ENCODE measurements at places on chromosomes 7 and 10.

GRCh38 chr10:33897291-33897752, 562.9 kb upstream of the NRP1 start:
- no peak for DNase-seq

GRCh38 chr10:111347386-111348013, 270.7 kb downstream of the ADRA2A start:
- DNase-seq = no peak

DNA sequence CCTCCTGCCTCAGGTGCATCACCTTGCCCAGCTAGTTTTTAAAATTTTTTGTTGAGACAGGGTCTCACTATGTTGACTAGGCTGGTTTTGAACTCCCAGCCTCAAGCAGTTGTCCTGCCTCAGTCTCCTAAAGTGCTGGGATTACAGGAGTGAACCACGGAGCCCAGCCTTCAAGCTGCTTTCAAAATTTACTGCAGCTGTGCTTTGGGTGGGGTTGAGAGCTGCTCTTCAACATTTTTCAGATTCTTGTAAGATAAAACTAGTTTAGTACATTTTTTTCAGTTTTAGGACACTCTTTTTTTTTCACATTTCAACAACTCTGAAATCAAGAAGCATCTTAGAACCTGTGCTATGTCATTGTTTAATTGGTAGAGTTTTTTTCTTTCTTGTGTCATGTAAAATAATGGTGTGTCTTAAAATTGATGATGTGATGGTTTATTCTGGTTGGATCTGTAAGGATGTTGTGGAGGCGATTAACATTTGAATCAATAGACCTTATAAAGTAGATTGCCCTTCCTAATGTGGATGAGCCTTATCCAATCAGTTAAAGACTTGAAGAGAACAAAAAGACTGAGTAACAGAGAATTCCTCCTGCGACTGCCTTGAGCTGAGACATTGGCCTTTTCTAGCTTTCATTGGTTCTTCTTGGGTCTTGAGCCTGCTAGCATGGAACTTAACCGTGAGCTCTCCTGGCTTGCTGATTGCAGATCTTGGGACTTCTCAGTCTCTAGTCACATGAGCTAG, 13.5 kb downstream of the PLEKHA8 start:
- DNase-seq = no peak

- no peak for DNase-seq
Observed at GRCh38 chr10:132929953-132930548, 12.3 kb downstream of the CFAP46 start.

GRCh38 chr10:1558906-1559305, 178.4 kb downstream of the ADARB2 start:
- DNase-seq = no peak

DNA sequence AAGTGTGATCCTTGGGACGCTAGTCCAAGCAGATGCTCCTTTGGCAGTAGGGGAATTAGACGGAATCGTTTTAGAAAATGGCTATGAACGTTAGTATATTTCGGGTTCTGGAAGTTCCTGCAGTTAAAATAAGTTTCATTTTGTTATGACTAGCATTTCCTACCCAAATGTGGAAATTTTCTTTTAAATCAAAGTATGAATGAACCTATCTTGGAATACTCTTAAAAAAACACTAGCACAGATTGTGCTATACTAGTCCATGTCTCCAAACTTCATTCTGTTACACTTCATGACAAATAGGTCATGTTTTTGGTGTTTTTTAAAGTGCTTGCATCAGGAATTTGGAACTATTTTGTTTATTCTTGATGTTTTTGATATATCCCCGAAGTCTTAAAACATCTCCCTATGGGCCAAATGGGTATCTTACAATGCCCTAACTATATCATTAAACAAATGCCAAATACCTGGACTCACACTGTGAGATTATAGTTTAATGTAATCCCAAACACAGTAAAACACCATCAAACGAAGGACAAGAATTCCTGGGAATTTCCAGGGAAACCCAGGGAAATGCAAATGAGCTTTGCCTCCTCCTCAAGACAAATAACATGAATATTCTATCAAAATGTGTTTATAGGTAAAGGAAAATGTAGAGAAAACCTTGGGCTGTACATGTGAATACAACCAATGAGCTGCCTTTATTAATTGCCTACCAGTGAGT, 75.9 kb upstream of the PTPRZ1 start:
- no peak for DNase-seq

Measured in activated T-helper 9 cell treated with anti-CD3 and anti-CD28 coated beads, Interleukin-2, amount 50 U/mL, for 16 hours (primary cell).